ENCODE measurements at places on chromosomes 4 and X.

GRCh38 chr4:88147799-88148217 is 10.6 kb downstream of the ABCG2 start:
- DNase-seq = no peak

- DNase-seq = no peak
Observed at GRCh38 chr4:145828802-145829485, 109.7 kb downstream of the ZNF827 start.

- DNase-seq = peak; percentile 6
Observed at GRCh38 chrX:53135581-53135980, 41.6 kb downstream of the KANTR start.

GRCh38 chr4:84971319-84971932 is 4.9 kb upstream of the WDFY3 start:
- DNase-seq = no peak

GRCh38 chr4:188053302-188053701 is 56.1 kb downstream of the TRIML2 start:
- no peak for DNase-seq

DNA sequence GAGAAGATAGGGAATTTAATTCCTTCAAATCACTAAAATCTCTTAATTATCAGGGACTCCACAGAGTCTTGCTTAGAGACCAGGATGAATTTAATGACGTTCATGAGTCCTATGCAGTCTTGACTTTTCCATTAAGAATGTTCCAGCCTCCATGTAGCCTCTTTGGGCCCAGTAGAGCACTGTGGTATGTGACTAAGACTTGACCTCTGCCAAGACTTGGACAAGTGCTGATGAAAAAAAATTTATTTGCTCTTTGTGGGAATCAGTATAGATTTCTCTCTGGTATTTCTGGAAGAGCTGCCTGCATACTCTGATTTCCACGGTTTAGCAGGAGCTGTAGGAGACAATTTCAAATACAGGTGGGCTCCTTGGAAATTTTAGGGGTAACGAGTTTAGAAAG is 40.6 kb downstream of the CHRDL1 start:
- DNase-seq = no peak

GRCh38 chr4:155795991-155796390 is 37.2 kb downstream of the GUCY1B1 start:
- peak; percentile 51 for DNase-seq

GRCh38 chr4:139603576-139604410 is 47.8 kb upstream of the SETD7 start:
- peak; percentile 59 for DNase-seq

- DNase-seq = no peak
Observed at GRCh38 chr4:10008609-10009005, 12.7 kb downstream of the SLC2A9 start.

DNA sequence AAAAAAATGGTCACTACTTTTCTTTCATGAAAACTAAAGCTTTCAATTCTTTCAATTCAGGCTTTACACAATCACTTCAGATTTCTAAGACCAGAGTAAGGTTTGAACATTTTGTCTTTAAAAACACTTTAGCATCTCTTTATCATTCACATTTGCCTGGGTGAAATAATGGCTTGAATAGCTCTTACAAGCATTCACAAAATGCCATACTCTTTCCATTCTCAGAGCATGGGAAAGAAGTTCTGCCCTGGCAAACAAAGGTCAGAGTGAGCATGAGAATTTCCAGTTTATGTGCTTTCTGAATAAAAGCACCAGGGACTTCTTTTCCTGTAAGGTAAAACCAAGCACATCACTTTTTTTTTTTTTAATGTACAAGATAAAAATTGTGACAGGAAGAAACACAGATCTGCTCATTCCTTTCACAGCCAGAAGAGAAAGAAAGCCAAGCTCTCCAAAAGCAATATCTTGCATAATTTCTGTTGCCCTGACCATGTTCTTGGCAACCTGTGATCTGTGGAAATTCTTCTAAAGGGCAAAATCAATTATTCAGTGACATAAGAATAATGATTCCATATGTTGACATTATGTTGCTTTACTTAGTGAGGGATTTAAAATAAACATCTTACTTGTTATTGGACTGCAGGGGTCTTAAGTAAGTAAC is 64.8 kb downstream of the CD40LG start:
- DNase-seq = no peak

DNA sequence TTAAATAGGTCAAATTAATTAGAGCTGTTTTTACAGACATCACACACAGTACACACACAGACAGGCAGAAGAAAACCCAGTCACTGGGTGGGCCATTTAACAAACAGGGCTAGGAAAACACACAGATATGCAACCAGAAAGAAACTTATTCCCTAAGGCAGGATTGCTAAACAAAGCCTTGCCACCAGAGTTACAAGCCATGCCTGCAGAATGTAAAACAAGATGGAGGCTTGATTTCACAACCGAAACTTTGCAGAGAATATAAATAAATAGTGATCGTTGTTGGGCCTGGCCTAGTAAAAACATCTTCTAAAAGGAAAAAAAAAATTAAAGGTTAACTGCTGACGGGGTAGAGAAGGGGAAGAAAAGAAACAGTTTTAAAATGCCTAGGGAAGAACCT is 212.3 kb downstream of the NAP1L3 start:
- no peak for DNase-seq

- peak; percentile 29 for DNase-seq
Observed at GRCh38 chr4:6221851-6222760, 21.8 kb upstream of the JAKMIP1 start.

- DNase-seq = peak; percentile 12
Observed at GRCh38 chr4:71074452-71075299, 81.2 kb downstream of the DCK start.

DNA sequence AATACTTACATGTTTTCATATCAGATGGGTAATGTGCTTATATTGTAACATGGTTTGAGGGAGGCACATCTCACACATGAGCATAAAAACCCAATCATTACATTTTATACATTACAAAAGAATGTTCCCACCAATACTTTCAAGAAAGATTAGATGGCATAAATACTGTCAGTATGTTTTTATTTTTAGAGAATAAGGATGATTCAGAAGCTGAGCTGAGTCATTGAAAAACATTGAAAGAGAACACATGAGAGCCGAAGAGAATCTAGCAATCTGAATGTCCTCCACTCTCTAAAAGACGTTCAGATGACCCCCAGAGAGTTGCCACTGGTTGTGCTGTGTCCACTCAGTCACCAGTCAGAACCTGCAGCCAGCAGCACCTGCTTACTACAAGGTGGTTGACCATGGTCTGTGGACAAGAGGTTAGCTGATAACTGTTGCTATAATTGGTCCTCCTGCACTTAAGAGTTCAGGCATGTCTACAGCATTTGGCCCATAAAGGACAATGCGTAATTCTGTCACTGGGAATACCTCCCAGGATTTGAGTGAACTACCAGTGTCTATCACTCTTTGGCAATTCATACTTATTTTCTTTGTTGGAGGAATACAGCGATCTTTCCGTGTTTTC is 382.2 kb upstream of the IGFBP7 start:
- DNase-seq = no peak

GRCh38 chrX:15680401-15680800 is 15.8 kb upstream of the CLTRN start:
- DNase-seq = peak; percentile 1

GRCh38 chr4:153773236-153773690 is 13.4 kb upstream of the RNF175 start:
- no peak for DNase-seq

DNA sequence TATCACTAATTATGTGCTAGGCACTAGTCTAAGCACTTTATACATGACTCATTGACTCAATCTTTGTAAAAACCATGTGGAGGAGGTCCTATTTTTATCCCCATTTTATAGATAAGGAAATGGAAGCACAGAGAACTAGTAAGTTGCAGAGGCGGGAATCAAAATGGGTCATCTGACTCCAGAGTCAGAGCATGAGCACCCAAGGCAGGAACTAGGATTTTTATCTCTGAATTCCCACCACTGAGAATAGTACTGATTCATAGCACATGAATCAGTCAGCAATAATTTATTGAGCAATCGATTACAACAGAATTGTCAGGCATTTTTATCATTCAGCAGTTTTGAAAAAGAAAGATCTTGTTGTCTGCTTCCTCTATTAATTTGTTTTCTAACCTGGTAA is 19.3 kb downstream of the SCARB2 start:
- no peak for DNase-seq

- no peak for DNase-seq
Observed at GRCh38 chr4:3054169-3054759, 20.1 kb downstream of the HTT-AS start.

DNA sequence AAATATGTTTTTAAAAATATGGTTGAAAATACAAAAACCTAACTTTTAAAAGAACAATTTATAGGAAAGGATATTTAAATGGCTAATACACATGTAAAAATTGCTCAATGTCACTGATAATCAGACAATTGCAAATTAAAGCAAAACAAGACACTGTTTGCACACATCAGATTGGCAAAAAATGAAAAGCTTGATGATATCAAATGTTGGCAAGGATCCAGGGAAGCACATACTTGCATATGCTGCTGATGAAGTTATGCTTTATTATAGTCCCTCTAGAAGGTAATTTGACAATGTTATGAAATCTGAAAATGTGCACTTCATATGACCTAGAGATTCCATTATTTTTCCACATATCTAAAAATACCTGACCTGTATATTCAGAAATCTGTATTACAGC is 45.7 kb upstream of the EPGN start:
- DNase-seq = peak; percentile 16

DNA sequence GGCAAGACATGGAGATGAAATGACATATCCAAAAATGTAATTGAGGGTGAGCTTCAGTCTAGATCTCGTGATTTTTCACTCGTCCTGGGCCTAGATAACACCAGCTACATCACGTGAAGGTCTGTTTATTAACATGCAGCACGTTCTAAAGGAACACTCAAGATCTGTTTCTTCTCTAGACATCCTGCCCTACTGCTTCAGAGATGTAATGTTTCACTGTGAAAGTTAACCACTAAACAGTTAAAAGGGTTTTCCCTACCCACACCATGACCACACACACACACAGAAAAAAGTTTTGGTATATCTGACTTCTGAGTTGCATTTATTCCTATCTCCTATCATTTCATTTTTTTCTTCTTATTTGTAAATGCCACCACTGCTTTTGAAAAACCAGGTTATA is 52.3 kb upstream of the SMIM31 start:
- DNase-seq = no peak

GRCh38 chr4:26218677-26219605 is 101.9 kb upstream of the RBPJ start:
- no peak for DNase-seq

DNA sequence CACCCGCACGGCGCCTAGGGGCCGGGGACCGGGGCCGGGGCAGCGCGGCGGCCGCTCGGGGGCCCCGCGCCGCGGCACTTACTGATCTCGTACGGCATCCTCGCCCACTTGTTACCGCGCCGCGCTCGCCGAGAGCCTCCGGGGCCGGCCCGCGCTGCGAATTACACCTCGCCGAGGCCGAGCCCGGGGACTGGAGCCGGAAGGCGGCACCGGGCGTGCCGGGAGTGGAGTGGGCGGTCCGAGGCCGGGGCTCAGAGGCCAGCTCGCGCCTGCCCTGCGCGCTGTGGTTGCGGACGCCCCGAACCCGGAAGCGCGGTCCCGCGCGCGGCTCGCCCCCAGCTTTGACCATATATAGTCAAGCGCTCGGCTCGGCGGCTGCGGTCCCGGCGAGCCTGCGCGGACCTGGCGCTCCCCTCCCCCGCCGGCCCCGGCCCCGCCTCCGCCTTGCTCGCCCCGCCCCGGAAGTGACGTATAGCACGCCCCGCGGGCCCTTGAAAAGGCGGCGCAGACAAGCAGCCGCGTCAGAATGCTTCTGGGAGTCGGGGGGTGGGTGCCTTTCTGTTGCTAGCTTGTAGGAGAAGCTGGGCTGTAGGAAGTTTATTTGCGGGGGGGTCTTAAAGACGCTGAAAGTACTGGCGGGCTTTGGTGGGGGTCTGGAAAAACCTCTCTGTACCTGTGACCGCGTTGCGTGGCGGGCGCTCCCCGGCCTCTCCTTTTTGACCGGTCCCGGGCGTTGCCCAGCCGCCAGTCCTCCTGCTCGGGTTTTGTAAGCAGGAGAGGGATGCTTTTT is at the start of gene WDR1:
TSS of gene WDR1 (minus strand) at position 231 of the 790 bp plus-strand sequence. CDS start at position 98, 133 bp downstream.
- peak; percentile 99 for DNase-seq

DNA sequence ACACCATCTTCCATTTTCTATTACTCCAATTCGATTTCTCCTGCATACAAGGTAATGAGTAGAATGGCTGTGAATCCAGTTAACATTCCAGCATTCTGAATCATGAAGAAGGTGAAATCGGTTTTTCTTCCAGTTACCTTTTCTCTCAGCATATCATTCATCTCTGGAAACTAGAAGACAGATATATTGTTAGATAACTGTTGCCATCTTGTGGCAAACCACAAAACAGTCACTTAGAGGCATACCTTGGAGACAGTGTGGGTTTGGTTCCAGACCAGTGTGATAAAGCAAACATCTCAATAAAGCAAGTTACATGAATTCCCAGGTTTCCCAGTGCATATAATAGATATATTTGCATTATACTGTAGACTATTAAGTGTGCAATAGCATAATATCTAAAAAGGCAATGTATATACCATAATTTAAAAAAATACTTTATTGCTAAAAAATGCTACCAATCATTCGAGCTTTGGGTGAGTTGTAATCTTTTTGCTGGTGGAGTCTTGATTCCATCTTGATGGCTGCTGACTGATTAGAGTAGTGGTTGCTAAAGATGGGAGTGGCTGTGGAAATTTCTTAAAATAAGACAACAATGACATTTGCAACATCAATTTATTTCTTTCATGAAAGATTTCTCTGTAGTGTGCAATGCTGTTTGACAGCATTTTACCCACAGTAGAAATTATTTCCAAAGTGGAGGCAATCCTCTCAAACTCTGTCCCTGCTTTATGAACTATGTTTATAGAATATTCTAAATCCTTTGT is 82.1 kb downstream of the SLC39A8 start:
- peak; percentile 65 for DNase-seq

DNA sequence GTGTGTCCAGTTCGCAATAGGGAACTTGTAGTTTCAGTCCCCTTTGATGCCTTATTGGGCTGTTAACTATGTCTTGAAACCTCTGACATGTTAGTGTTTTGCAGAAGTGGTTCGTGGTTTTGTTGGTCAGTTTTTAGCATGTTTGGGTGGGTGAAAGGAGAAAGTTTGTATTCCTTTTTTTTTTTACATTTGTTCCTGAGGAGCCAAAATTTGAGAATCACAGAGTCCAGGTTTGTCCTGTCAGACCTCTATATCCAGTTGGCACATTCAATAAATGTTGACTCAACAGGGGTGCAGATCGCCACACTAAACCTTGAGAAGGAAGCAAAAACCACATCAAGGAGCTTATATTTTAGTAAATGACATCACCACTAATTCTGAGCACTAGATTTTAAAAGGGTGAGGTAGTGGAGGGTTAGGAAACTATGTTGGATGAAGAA is 26.2 kb downstream of the DLG3 start:
- DNase-seq = no peak

GRCh38 chr4:27836523-27836922 is 975.9 kb downstream of the STIM2 start:
- DNase-seq = no peak

- DNase-seq = no peak
Observed at GRCh38 chr4:41567186-41567585, 29.2 kb downstream of the LIMCH1 start.

DNA sequence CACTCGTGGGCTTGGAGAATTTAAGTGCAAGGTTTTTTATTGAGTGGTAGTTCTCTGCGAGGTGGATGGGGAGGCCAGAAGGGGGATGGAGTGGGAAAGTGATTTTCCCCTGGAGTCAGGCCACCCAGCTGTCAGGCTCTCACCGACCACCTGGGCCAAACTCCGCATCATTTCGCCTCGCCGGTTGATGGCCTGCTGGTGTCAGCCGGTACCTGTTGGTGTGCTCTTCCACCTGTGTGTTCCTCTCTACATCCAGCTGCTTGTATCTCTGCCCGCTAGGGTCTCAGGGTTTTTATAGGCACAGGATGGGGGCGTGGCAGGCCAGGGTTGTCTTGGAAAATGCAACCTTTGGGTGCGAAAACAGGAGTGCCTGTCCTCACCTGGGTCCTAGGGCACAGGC is 200.9 kb downstream of the DACH2 start:
- no peak for DNase-seq
